ENCODE measurements at places on chromosomes 4 and X.

GRCh38 chr4:125389713-125390112 lies 75.0 kb downstream of the FAT4 start:
- DNase-seq = no peak

DNA sequence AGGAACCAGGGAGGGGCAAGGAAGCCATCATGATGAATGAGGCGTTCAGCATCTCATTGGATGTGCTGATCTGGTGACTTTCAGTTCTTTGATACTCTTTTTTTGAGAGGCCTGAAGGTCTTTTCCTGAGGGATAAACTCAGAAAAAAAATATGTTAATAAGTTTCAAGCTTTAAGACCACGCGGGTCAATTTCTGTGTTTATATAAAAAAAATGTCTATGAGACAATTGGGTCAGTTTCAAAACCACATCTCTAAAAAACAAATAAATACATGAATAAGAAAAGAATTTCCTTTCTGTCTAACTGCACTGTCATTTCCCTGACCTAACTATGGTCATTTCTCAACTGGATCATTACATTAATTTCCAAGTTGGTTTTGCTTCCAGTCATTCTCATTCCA lies 62.6 kb downstream of the TRIML1 start:
- DNase-seq = peak; percentile 3

- DNase-seq = no peak
Measured at GRCh38 chrX:41236629-41237028, 97.3 kb upstream of the DDX3X start.

GRCh38 chr4:99815597-99816011 lies 1.0 kb upstream of the DAPP1 start:
- DNase-seq = no peak

DNA sequence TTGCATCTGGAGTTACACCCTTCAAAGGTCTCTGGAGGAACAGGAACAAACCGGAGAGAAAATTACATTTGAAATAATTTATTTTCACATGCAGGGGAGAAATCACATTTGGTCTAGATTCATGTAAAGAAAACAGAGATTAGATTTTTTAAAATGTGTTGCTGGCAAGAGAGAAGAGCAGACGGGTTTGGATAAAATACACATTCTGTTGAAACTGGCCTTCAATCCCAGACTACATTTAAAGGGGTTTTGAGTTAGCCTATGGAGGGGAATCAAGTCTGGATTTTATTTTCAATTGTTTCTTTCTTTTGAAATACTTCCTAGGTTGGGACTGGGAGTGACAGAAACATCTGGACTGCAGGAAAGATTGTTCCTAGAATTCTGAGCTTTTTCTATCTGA lies 180.8 kb downstream of the NHS start:
- no peak for DNase-seq

GRCh38 chr4:141730805-141731204 lies 94.4 kb downstream of the IL15 start:
- no peak for DNase-seq

GRCh38 chr4:99661907-99662306 lies 4.3 kb upstream of the C4orf54 start:
- DNase-seq = no peak

DNA sequence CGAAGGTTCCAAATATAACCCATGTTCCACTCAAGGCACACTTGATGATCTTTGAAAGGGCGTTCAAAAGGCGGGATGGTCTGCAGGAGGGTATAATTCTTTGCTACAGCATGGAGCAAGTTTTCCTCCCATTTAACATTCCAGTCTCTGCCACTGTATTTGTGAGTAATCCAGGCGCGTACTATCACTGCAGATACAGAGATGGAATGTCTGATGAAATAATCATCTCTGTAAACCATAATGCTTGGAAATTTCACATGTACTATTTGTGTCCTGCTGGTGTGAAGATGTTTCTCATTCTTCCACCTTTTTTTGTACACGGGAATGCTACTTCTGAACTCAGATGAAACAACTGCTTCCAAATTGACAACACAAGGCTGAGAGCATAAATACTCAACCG lies 15.5 kb downstream of the SEL1L3 start:
- no peak for DNase-seq

- DNase-seq = no peak
Measured at GRCh38 chr4:83851261-83852084, 315.6 kb downstream of the GPAT3 start.
